Chondrocyte (in vitro differentiated cells): ENCODE measurements at places on chromosomes 5 and 9. TPM values are rescaled to one million over a fixed set of nuclear protein-coding genes. Genes with fewer than 3 reads are reported as not detected.

GRCh38 chr5:1563617-1564181, 39.9 kb upstream of the LPCAT1 start:
- H3K27ac ChIP-seq, result no peak overlapping the region
- no peak overlapping the region for H3K4me3 ChIP-seq
- peaks cover 36% of the 10 kb centered on the region for H3K27me3 ChIP-seq

Gene RASGEF1C
- total RNA-seq, result not detected in 3 replicates

Gene FNIP1
- total RNA-seq, result 26.4 to 40.6 TPM (median 38.4 TPM) in 3 replicates

Gene POLK
- total RNA-seq, result 26.5 to 35.5 TPM (median 26.5 TPM) in 3 replicates

DNA sequence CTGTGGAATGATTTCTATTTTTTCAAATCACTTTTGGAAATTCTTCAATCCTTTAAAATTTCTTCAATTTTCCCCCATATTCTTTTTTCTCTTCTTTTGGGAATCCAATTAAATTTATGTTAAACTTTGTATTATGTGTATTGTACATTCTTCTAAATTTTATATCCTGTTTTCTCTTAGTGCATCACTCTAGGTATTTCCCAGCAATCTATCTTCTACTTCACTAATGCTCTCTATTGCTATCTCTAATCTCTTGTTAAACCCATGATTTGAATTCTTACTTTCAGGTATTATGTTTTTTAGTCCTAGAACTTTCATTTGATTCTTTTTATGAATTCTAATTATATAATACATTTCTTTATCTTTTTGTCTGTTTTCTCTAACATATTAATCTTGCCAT, 23.4 kb upstream of the SLC24A2 start:
- DNase-seq, result no peak
- no peak overlapping the region for H3K27ac ChIP-seq
- H3K27me3 ChIP-seq, result peaks cover 2% of the 10 kb centered on the region

Gene EPB41L4A
- 2.5 to 3.9 TPM (median 3.5 TPM) in 3 replicates for total RNA-seq

Gene PHF24
- 0.30 to 1.0 TPM in 2 of 3 replicates, not detected in the other for total RNA-seq

- H3K4me1 ChIP-seq, result no peaks in the 10 kb centered on the region
- no peak overlapping the region for H3K27ac ChIP-seq
- DNase-seq, result no peak
- no peak overlapping the region for H3K4me3 ChIP-seq
- no peaks in the 10 kb centered on the region for H3K36me3 ChIP-seq
- H3K27me3 ChIP-seq, result no peaks in the 10 kb centered on the region
Measured at GRCh38 chr5:4130819-4131218, 535.2 kb downstream of the IRX1 start.

- H3K4me1 ChIP-seq, result no peaks in the 10 kb centered on the region
- no peak for DNase-seq
- H3K27ac ChIP-seq, result no peak overlapping the region
- no peak overlapping the region for H3K4me3 ChIP-seq
- no peaks in the 10 kb centered on the region for H3K27me3 ChIP-seq
- no peaks in the 10 kb centered on the region for H3K36me3 ChIP-seq
Measured at GRCh38 chr9:34291423-34291822, 37.6 kb downstream of the KIF24 start.

GRCh38 chr5:1795931-1796330, 3.7 kb downstream of the MRPL36 start:
- DNase-seq, result no peak
- H3K4me1 ChIP-seq, result peaks cover 41% of the 10 kb centered on the region
- H3K36me3 ChIP-seq, result peaks cover 2% of the 10 kb centered on the region
- H3K27ac ChIP-seq, result no peak overlapping the region

Gene CD274
- 0.12 to 0.67 TPM in 2 of 3 replicates, not detected in the other for total RNA-seq

Gene PDZD2
- 30.9 to 34.0 TPM (median 32.1 TPM) in 3 replicates for total RNA-seq

DNA sequence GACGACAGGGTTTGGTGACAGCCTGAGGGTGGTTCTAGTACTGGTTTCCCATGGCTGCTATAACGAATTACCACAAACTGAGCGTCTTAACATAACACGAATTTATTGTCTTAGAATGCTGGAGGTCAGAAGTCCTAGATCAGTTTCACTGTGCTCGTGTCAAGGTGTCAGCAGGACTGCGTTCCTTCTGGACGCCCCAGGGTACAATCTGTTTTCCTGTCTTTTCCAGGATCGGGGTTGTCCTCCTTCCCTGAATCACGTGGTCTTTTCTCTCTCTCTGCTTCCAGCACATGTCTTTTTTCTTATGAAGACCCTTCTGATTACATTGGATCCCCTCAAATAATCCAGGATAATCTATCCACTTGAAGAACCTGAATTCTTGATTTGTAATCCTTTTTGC, 291.7 kb upstream of the PANK3 start:
- DNase-seq, result no peak
- H3K4me3 ChIP-seq, result no peak overlapping the region
- no peak overlapping the region for H3K27ac ChIP-seq
- H3K36me3 ChIP-seq, result no peaks in the 10 kb centered on the region
- H3K4me1 ChIP-seq, result peaks cover 14% of the 10 kb centered on the region
- H3K27me3 ChIP-seq, result no peaks in the 10 kb centered on the region

DNA sequence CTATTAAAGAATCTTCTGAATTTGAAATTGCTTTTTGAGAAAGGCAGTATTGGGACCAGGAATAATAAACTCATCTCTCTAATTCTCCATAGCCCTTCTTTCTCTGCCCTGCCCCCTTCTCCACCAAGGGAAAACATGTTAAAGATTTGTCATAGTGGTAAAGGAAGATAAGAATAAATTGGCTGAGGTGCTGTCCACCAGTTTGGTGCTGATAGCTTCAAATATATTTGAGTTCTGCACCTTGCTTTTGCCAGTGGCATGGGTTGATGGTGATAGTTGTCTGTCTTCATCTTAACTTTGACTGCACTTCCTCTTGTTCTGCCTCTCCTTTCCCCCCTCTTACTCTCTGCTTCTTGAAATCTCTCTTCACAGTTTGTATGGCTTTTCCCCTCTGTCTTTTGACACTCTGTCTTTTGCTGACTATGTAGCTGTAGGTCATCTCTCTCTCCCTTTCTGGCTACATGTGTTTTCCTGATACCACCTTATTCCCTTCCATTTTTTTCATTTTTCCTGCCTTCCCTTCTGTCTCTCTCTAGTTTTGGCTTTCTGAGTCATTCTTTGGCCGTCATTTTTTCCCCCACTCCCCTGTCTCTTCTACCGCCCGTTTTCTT, 56.6 kb downstream of the NDUFS4 start:
- peaks cover 9% of the 10 kb centered on the region for H3K4me1 ChIP-seq
- H3K27me3 ChIP-seq, result no peaks in the 10 kb centered on the region
- H3K4me3 ChIP-seq, result no peak overlapping the region
- H3K27ac ChIP-seq, result no peak overlapping the region
- no peak for DNase-seq

Gene PCAT7
- total RNA-seq, result 8.1 to 10.2 TPM (median 8.7 TPM) in 3 replicates

GRCh38 chr9:122446819-122447484, 30.8 kb downstream of the OR1J1 start:
- H3K36me3 ChIP-seq, result no peaks in the 10 kb centered on the region
- peaks cover 5% of the 10 kb centered on the region for H3K27me3 ChIP-seq
- no peak overlapping the region for H3K4me3 ChIP-seq
- H3K4me1 ChIP-seq, result peaks cover 28% of the 10 kb centered on the region
- no peak overlapping the region for H3K27ac ChIP-seq

- H3K4me1 ChIP-seq, result peaks cover 5% of the 10 kb centered on the region
- H3K27me3 ChIP-seq, result peaks cover 3% of the 10 kb centered on the region
- H3K27ac ChIP-seq, result no peak overlapping the region
- no peak overlapping the region for H3K4me3 ChIP-seq
Measured at GRCh38 chr5:151221574-151221973, 2.3 kb downstream of the CCDC69 start.

DNA sequence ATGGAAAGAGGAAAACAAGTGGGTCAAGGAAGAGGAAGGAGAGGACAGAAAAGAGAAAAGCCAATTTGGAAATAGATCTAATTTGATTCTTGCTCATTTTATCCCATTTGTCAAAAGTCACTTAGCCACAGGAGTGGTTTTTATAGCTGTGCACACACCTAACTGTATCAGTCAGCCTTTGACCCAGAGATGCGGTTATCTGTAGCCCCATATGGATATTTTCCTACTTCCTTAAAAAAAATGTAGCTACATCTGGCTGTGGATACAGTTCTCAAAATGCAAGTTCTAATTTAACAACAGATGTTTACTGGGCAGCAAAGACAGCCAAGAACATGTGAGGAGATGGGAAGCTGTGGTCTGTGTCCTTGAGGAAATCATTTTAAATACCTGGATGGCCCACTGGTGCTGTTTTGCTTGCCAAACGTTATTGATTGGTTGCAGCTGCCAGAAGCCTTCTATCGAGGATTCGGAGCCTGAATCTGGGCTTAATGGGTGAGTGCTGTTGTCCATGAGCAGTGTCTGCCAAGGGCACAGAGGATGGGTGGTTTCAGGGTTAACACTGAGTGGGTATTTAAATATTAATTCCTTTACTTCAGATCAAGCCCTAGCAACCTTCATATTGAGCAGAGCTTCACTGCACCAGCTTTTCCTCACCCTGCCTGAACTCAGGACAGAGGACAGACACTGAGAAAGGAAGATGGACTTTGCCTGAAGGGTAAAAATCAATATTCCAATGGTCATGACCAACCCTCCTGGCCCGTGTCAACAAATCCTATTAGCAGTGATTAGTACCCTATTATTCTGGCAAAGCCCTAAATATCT, 92.2 kb downstream of the APBA1 start:
- H3K36me3 ChIP-seq, result no peaks in the 10 kb centered on the region
- H3K4me1 ChIP-seq, result no peaks in the 10 kb centered on the region
- no peak overlapping the region for H3K4me3 ChIP-seq

GRCh38 chr9:20529837-20530236, 92.5 kb downstream of the MLLT3 start:
- H3K36me3 ChIP-seq, result no peaks in the 10 kb centered on the region
- H3K27me3 ChIP-seq, result peaks cover 2% of the 10 kb centered on the region
- peaks cover 10% of the 10 kb centered on the region for H3K4me1 ChIP-seq

Gene SYK
- total RNA-seq, result 0.22 to 0.55 TPM in 2 of 3 replicates, not detected in the other

DNA sequence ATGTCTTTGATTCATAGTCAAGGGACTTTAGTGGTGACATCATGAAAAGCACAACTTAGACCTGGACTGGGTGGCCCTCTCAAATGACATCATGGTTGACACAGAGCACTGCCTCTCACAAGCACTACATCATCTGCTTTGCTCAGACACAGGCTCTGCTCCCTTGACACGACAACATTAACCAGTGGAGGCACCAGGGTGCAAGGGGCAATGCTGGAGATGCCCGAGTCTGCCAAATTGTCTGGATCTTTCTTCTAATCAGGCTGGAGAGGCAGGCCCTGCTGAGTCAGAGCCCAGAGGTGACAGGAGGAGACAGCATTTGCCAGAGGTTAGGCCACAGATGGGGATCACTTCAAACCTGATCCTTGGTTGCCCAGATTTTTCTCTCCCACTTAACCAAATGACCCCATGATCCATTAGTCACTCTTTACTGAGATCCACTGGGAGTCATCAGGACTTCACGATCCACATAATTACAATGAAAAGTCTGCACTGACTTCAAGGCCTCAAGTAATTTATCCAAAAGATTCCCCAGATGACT, 174.4 kb downstream of the SLIT3 start:
- no peak overlapping the region for H3K4me3 ChIP-seq
- H3K27ac ChIP-seq, result no peak overlapping the region
- peaks cover 10% of the 10 kb centered on the region for H3K36me3 ChIP-seq
- DNase-seq, result no peak

DNA sequence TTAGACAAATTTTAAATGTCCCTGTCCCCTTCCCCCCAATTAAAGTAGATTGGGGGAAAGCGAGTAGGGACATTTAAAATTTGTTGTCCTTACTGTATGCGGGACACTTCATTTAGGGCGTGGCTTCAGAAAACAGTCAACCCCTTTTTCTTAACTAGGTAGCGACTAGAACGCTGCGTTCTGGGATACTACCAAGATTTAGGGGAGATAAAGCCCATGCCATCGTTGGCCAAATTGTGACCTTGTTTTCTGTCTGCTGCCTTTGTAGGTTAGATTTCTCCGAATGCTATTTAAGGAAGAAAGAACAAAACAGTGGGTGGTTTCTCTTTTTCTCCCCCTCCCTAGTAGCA, 1.2 kb downstream of the CKS2 start:
- H3K36me3 ChIP-seq, result peaks cover 2% of the 10 kb centered on the region
- DNase-seq, result no peak
- no peaks in the 10 kb centered on the region for H3K27me3 ChIP-seq
- H3K27ac ChIP-seq, result peak overlapping the region; percentile 89
- peak overlapping the region; percentile 90 for H3K4me3 ChIP-seq

- no peaks in the 10 kb centered on the region for H3K27me3 ChIP-seq
- no peak overlapping the region for H3K27ac ChIP-seq
- peaks cover 40% of the 10 kb centered on the region for H3K36me3 ChIP-seq
- H3K4me1 ChIP-seq, result peaks cover 20% of the 10 kb centered on the region
- H3K4me3 ChIP-seq, result no peak overlapping the region
- no peak for DNase-seq
Measured at GRCh38 chr9:104831681-104832080, 67.8 kb downstream of the NIPSNAP3B start.

DNA sequence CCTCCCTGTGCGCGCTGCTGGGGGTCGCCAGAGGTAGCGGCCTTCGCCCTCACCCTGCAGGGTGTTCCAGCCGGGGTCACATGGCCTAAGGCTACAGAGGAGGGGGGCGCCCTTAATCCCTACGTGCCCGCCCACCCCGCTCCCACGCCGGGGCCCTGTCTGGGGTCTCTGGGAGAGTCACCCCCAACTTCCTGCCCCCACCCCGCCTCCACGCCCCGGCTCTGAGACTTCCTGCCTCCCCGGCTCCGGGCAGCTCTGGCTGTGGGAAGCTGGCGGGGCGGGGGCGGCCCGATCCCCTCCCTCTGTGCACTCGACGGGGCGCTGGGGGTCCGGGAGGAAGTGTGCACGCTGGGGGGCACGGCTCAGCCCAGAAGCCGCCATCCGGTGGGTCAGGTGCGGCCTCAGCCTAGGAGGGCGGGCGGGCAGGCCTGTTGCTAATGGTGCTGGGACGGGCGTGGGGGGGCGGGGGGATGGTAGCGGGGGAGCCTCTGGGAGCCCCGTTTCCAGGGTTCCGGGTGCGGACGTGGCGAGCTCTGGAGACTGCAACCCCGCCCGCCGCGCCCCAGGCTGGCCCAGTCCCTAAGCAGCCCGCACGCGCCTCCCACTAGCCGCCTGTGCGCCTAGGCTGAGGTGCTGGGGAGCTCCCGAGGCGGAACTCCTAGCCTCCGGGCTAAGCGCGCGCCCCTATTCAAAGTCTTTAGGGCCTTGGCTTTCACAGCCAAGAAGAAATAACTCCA, 61.6 kb downstream of the CXXC5 start:
- H3K27me3 ChIP-seq, result no peaks in the 10 kb centered on the region
- peaks cover 48% of the 10 kb centered on the region for H3K4me1 ChIP-seq
- no peak for DNase-seq

DNA sequence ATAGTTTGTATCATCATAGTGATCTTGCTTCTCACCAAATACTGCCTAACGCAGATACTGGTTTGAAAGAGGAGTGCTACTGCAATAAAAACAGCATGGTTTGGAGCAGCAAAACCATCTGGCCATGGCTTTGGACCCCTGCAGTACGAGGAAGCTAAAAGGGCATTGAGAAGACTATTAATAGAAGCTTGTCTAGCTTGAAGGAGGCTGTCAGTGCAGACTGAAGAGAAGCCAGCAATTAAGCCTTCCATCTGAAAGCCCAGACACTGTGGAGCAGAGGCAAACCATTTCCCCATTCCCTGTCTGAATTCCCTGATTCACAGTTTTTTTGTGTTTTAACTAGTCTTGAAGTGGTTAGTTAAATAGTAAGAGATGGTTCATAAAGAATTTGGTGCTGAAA, 281.6 kb downstream of the PTPRD start:
- no peaks in the 10 kb centered on the region for H3K4me1 ChIP-seq
- peaks cover 10% of the 10 kb centered on the region for H3K27me3 ChIP-seq
- no peak overlapping the region for H3K4me3 ChIP-seq
- H3K27ac ChIP-seq, result no peak overlapping the region

Gene SNAPC4
- 7.6 to 8.4 TPM (median 7.9 TPM) in 3 replicates for total RNA-seq

GRCh38 chr5:119357808-119358529, 2.1 kb downstream of the TNFAIP8 start:
- no peak overlapping the region for H3K27ac ChIP-seq
- DNase-seq, result no peak
- no peak overlapping the region for H3K4me3 ChIP-seq
- H3K27me3 ChIP-seq, result no peaks in the 10 kb centered on the region
